ENCODE measurements at places on chromosomes 5 and 9.
A peak's percentile ranks its signal among the peaks of the same experiment; 100 is the strongest.

DNA sequence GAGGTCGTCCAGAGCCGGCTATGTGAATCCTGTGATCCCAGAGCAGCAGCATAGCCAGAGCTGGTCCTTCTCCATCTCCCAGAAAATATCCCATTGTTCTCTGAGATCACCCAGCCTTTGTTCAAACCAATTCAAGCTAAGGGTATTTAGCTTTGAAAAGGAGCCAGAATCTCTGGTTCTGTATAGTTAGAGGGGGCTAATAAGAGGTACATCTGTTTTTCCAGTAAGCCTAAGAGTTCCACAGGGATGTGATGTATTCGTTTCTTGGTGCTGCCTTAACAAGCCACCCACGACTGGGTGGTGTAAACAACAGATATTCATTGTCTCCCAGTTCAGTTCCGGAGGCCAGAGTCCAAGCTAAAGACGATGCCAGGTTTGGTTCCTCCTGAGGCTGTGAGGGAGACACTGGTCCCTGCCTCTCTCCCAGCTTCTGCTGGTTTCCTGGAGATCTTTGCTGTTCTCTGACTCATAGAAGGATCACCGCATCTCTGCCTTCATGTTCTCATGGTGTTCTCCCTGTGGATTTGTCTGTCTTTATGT, 344.8 kb downstream of the MTRR start:
- no peak for DNase-seq

DNA sequence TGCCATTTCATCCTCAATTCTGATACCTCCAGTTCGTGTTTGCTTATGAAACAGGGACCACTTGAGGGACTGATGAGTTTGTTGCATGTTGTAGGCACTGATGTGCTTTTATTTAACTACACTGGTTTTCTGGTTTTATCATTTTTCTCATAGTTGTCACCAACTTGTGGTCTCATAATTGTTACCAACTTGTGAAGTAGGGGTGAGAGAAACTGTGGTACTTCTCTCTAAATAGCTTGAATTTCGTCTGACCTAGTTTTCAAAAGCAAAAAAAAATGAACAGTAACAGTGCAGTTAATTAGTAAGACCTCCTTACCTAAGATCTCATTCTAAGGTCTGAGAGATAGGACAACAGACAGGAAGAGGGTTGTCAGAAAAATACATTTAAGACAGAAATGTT, 78.0 kb downstream of the ANXA2R start:
- no peak for DNase-seq

- DNase-seq, result no peak
Measured at GRCh38 chr9:134616341-134616740, 25.3 kb upstream of the COL5A1 start.

GRCh38 chr5:65213921-65214525, 267.7 kb downstream of the ADAMTS6 start:
- no peak for DNase-seq

DNA sequence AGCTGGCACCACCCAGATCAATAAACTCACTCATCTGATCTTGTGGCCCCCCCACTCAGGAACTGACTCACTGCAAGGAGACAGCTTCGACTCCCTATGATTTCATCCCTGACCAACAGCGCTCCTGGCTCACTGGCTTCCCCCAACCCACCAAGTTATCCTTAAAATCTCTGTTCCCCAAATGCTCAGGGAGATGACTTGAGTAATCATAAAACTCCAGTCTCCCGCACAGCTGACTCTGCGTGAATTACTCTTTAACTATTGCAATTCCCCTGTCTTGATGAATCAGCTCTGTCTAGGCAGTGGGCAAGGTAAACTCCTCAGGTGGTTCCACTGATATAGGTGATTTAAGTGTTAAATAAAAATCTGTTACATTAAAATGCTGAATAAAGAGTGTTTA, 1.9 kb upstream of the TRIM32 start:
- DNase-seq, result no peak

DNA sequence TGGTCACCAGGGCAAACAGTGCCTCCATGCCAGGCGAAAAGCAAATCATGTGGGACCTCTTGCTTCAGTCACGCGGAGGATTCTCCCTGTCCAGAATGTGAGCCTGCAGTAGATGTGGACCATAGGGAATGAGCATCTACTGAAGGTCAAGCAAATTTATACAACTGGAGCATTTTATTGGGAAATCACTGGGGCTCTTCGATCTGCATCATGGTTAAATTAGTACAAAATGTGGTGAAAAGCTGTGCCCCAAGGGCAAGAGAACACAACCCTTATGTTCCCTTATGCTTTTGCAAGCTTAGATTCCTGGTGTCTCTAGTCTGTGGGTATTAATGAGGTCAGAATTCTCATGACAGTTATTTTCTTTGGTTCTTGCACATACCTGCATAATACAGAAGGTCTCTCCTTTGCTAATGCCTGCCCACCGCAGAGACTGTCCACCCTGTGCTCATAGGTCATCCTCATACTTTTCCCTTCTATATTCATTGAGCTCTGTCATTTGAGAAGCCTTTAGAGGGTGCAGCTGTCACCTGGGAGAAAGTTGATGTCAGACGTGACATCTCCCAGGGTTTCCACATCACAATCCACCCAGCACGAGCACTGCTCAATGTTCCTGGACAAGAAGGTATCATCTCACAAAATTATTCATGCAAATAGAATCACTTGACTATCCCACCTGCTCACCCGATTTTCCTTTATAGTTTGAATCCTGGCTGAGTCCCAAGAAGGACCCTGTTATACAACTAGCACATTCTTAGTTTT, 111.7 kb downstream of the NXNL2 start:
- DNase-seq, result no peak

DNA sequence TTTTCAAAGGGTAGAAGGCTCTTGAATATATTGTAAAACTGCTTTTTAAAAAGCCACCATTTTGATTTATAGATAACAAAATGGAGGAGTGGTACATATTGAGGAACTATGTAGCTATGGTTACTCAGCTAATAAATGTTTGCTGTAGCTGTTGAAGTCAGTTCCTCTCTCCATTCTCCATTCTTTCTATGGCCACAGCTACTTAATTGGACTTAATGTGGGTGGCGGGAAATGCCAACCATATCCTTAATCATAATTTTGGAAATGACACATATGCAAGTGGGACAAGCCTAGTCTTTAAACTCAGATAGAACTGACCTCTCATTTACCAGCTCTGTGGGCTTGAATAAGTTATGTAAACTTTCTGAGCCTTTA, 10.6 kb downstream of the CDKN2A start:
- no peak for DNase-seq

GRCh38 chr9:86854898-86855523, 92.3 kb downstream of the GAS1 start:
- DNase-seq, result peak; percentile 86

- no peak for DNase-seq
Measured at GRCh38 chr9:130962418-130963316, 23.6 kb upstream of the FIBCD1 start.

- DNase-seq, result no peak
Measured at GRCh38 chr9:134328841-134329575, 2.8 kb downstream of the RXRA start.

- DNase-seq, result peak; percentile 52
Measured at GRCh38 chr5:170536525-170536924, 32.7 kb downstream of the KCNIP1 start.

DNA sequence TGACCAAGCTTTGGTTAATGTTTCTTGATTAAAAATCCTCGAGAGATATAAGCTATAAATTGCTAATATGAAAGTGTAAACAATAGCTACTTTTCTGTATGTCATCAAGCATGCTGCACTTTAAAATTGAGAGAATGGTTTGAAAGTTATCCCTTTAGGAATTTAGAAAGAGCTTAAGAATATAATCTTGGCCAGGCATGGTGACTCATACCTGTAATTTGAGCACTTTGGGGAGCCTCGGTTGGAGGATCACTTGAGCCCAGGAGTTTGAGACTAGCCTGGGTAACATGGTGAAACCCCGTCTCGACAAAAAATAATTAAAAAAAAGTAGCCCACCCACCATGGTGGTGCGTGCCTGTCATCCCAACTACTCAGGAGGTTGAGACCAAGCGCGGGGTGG, 12.2 kb upstream of the MROH2B start:
- DNase-seq, result no peak
